ENCODE measurements at places on chromosomes 13 and 19.
A peak's percentile ranks its signal among the peaks of the same experiment; 100 is the strongest.

GRCh38 chr13:60327511-60327910, 69.5 kb upstream of the TDRD3 start:
- no peak for DNase-seq

DNA sequence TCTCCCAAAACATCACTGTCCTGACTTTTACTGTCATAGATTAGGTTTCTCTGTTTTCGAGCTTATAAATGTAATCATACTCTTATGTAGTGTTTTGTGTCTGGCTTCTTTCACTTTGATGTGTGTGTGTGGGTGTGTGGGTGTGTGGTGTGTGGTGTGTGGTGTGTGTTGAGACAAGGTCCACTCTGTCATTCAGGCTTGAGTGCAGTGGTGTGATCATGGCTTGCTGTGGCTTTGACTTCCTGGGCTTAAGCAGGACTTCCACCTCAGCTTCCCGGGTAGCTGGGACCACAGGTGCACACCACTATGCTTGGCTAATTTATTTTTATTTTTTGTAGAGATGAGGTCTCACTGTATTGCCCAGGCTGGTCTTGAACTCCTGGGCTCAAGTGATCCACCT, 59.6 kb downstream of the PDS5B start:
- no peak for DNase-seq

- no peak for DNase-seq
Observed at GRCh38 chr19:48081106-48081505, 29.5 kb downstream of the PLA2G4C start.

- DNase-seq = no peak
Observed at GRCh38 chr13:88908961-88909441, 1237.8 kb downstream of the SLITRK5 start.

GRCh38 chr13:109272595-109273325, 513.6 kb downstream of the IRS2 start:
- no peak for DNase-seq

DNA sequence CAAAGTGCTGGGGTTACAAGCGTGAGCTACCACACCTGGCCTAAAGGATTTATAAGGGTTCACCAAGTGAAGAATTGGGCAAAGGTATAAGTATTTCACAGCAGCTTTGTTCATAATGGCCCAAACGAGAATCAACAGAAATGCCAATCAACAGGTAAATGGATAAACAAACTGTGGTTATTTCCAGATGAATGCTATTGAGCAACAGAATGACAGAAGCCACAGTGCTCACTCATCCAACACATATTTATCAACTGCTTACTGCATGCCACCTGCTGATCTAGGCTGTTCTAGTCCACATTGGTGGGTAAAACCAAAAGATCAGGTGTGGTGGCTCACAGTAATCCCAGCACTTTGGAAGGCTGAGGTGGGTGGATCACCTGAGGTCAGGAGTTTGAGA, 27.7 kb downstream of the CACNA1A start:
- no peak for DNase-seq

- peak; percentile 58 for DNase-seq
Observed at GRCh38 chr19:44753932-44754749, 5.6 kb downstream of the BCL3 start.

- no peak for DNase-seq
Observed at GRCh38 chr19:53086949-53087348, 16.3 kb downstream of the ZNF160 start.

DNA sequence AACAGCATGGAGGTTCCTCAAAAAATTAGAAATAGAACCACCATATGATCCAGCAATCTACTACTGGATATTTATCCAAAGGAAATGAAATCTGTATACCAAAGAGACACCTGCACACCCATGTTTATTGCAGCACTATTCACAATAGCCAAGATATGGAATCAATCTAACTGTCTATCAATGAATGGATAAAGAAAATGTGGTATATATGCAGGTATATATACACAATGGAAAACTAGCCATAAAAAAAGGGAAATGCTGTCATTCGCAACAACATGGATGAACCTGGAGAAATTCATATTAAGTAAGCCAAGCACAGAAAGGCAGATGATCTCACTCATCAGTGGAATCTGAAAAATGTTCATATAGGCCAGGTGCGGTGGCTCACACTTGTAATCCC, 2.5 kb downstream of the ZNF780B start:
- no peak for DNase-seq

GRCh38 chr19:11061952-11062351, 27.3 kb upstream of the LDLR start:
- DNase-seq = no peak

All from stimulated activated CD8-positive, alpha-beta memory T cell treated with anti-CD3 and anti-CD28 coated beads, Interleukin-4, amount 100 ng/mL, for 4 hours (primary cell).